ENCODE measurements at places on chromosomes 7 and 10. TPM values are rescaled to one million over a fixed set of nuclear protein-coding genes. Genes with fewer than 3 reads are reported as not detected.

DNA sequence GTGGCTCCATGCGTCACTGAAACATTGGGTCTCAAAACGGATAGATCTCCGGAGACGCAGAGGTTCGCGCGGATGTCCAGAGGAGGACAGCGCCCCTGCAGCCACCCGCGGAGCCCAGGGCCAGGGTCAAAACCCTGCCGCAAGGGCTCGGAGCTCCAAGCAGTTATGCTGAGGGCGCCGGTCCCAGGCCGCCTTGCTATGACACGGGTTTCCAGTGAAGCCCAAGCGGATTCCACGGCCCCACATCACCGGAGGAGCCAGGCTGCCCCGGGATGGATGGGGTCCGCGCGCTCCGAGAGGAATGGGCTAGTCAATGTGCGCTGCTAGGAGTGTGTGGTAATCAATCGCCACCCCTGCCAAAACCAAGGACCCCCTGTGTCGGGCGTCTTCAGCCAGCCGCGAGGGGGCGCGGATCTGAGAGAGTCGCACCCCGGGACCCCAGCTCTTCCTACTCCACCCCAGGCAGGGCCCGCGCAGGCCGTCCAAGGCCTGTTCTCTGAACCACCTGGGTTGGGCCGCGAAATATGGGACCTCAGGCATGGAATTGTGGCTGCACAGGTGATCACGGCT lies 5.6 kb upstream of the EMX2 start:
- no peak for DNase-seq

DNA sequence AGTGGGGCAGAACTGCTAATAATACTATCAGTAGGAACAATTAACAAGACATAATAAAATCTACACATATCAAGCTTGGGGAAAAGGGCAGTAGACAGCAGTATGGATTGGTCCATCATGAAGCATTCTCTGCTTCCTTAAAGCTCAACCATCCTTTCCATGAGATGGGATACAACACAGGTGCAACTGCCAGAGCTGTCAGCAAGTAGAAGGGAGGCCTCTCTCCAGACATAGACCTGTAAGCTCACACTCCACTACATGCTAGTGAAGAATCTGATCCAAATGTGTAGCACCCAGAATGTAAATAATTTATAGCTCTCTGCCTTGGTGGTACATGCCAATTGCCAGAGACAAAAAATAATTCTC lies 41.5 kb upstream of the ANAPC16 start:
- no peak for DNase-seq

GRCh38 chr7:135842446-135843179 lies 94.0 kb upstream of the FAM180A start:
- no peak for DNase-seq

DNA sequence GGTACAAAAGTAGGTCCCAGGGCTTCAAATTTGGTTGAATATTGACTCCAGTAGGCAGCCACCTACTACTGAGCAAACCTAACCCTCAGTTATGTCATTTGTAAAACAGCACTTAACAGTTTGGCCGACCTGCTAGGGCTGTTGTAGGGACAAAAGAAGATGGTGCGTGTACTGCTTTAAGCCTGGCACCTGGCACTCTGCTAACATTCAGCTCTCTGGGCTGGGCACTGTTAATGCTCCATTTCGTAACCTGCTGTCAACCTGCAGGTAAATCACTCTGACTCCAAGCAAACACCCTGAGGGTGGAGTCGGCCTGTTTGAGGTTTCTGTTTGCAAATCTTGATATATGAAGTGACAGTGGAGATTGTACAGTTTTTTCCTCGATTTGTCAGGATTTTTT lies 7.2 kb downstream of the ZKSCAN1 start:
- DNase-seq = no peak

- peak; percentile 92 for DNase-seq
These were observed 41.2 kb downstream of the ZCCHC24 start for GRCh38 chr10:79404231-79404609.

- DNase-seq = no peak
These were observed 80.1 kb downstream of the MTERF1 start for GRCh38 chr7:91800389-91800788.

DNA sequence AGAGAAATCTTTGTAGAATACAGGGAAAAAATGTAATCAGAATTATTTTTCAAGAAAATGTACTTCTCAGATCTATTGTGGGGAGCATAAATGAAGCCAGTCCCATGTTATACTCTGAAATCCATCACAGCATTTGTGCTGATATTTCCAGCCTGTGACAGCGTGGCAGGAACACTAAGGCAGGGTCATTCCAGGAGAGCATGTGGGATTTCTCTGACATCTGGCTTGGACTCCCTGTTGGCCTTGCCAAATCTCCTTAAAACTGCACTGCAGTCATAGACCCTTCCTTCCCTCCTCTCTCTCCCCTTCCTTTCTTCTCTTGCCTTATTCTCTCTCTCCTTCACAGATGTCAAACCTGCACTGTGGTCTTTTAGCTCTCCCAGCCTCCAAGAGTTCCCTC lies 6.5 kb upstream of the TSPAN13 start:
- peak; percentile 63 for DNase-seq

Gene IMMP2L
- polyA plus RNA-seq = 15.0 TPM

DNA sequence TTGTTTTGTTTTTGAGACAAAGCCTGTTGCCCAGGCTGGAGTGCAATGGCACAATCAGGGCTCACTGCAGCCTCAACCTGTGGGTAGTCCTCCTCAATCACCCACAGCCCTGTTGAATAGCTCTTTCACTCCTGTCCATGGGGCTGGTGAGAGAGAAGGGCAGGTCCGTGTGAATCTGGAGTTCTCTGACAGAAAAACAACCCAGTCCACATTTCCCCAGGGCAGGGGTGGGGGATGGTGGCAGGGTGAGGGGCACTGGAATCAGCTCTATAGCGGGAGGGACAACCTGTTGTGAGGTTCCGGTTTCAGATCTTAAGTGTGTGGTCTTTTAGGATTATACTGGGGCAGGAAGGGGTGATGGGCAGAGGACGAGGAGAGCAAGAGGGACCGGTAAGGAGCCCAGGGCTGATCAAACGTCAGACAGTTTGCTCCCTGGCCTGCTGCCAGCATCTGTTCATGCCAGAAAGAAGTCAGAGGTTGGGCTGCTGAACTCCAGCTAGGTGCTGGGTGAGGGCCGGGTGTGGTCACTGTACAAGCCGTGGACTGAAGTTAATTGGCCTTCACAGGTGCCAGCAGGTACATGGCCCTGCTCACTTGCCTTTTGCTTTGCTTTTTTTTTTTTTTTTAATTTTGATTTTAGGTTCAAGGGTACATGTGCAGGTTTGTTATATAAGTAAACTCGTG lies 33.2 kb upstream of the MKRN1 start:
- DNase-seq = peak; percentile 39

- no peak for DNase-seq
These were observed 112.9 kb downstream of the KIF20B start for GRCh38 chr10:89814278-89814677.

GRCh38 chr10:598415-599170 lies 90.9 kb downstream of the DIP2C start:
- no peak for DNase-seq

GRCh38 chr10:27253576-27253975 lies 13.0 kb upstream of the ACBD5 start:
- no peak for DNase-seq

- DNase-seq = no peak
These were observed 54.1 kb upstream of the PDCD4 start for GRCh38 chr10:110817614-110818013.
